ENCODE measurements at places on chromosomes 5 and 9.

GRCh38 chr9:133932633-133933032 is 59.5 kb downstream of the VAV2 start:
- no peaks in the 10 kb centered on the region for H3K36me3 ChIP-seq
- no peak overlapping the region for H3K27ac ChIP-seq
- DNase-seq, result no peak
- no peaks in the 10 kb centered on the region for H3K27me3 ChIP-seq

DNA sequence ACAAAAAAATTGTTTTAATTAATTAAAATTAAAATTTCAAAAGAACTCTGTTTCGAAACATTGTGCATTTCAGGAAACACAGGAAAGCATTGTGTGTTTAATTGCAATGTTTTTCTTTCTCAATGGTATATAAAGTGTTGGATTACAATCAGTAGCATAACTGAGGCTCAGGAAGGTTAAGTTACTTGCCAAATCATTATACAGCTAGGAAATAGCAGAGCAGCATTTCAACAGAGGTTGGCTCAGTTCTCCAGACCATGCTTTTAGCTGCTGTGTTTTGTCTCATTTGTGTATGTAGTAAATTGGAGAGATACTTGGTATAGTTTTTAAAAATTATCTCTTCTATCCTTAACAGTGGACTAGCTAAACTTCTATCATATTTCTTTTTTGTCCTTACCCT is 30.0 kb upstream of the CAMLG start:
- no peak overlapping the region for H3K4me3 ChIP-seq
- peaks cover 71% of the 10 kb centered on the region for H3K36me3 ChIP-seq
- no peak for DNase-seq
- H3K27ac ChIP-seq, result no peak overlapping the region
- H3K27me3 ChIP-seq, result no peaks in the 10 kb centered on the region

DNA sequence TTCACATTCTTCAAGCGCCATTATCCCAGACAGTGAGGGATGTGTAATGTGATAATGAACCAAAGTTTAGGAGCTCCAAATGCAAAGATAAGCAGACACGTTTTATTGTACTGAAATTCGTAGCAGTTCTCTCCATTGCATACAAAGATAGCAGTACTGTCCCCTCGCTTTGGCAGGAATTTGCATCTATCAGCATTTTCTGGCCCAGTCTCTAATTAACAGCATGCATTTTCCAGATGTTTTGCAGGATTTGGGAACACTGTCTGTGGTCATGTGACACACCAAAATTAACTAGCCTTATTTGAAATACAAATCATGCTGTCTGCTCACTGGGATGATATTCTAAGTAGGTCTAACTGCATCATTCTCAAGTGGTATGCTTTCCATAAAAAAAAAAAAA is 235.9 kb upstream of the TRPM3 start:
- DNase-seq, result no peak
- H3K27ac ChIP-seq, result no peak overlapping the region
- no peaks in the 10 kb centered on the region for H3K36me3 ChIP-seq
- no peak overlapping the region for H3K4me3 ChIP-seq
- H3K4me1 ChIP-seq, result no peaks in the 10 kb centered on the region
- H3K27me3 ChIP-seq, result no peaks in the 10 kb centered on the region

GRCh38 chr5:180287404-180287803 is 4.5 kb downstream of the MAPK9 start:
- H3K4me1 ChIP-seq, result no peaks in the 10 kb centered on the region
- no peaks in the 10 kb centered on the region for H3K27me3 ChIP-seq
- no peak overlapping the region for H3K27ac ChIP-seq
- no peak for DNase-seq
- H3K4me3 ChIP-seq, result no peak overlapping the region

DNA sequence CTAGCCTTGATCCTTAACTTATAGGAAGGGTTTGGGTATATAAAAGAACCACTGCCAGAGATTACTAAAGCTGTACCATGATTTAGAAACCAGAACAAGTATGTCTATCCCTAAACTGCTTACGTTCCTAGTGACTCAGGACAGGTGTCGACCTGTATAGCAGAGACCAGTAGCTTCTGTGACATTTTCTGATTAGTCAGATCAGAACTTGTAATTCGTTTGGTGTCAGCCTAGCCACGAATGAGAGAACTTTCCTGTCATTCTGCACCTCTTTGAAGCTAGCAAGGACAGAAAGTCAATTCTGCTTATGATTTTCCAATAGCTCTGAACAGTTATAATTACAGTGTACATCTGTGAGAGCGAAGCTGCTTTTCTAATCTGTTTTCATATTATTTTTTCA is 39.5 kb downstream of the PRKACG start:
- H3K27ac ChIP-seq, result no peak overlapping the region
- no peaks in the 10 kb centered on the region for H3K4me1 ChIP-seq
- H3K4me3 ChIP-seq, result no peak overlapping the region
- no peaks in the 10 kb centered on the region for H3K27me3 ChIP-seq
- peaks cover 17% of the 10 kb centered on the region for H3K36me3 ChIP-seq

- no peaks in the 10 kb centered on the region for H3K36me3 ChIP-seq
- DNase-seq, result no peak
- H3K4me3 ChIP-seq, result no peak overlapping the region
- no peaks in the 10 kb centered on the region for H3K4me1 ChIP-seq
- H3K27ac ChIP-seq, result no peak overlapping the region
Observed at GRCh38 chr9:38652044-38652443, 31.6 kb upstream of the ANKRD18A start.

DNA sequence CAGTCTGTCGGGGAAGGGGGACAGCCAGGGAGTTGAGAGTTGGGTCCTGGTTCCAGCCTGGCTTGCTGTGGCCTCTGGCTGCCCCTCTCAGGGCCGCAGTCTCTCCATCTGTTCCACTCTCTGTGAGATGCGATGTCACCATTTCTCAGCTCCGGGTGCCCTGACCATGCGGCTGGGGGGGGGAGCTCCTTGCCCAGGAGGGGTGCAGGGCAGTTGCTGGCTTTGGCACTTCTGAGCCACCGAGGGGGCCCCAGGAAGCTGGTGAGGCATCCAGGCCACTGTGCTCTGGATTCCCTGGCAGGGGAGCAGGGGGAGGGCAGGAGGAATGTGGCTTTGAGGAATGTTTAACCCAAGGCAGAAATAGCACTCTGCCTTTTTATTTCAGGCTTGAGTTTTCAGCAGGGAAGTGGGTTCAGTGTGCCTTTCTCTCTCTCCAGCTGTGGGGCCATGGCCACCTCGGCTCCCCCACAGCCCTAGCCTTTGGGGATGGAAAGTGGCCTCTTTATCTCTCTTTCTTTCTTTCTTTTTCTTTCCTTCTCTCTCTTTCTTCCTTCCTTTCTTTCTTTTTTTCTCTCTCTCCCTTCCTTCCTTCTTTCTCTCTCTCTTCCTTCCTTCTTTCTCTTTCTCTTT is 11.0 kb downstream of the NCS1 start:
- H3K4me1 ChIP-seq, result no peaks in the 10 kb centered on the region
- peaks cover 7% of the 10 kb centered on the region for H3K36me3 ChIP-seq
- H3K27ac ChIP-seq, result peak overlapping the region; percentile 1
- peak; percentile 76 for DNase-seq
- no peak overlapping the region for H3K4me3 ChIP-seq

- H3K27ac ChIP-seq, result no peak overlapping the region
- peak; percentile 47 for DNase-seq
- no peak overlapping the region for H3K4me3 ChIP-seq
- no peaks in the 10 kb centered on the region for H3K36me3 ChIP-seq
- no peaks in the 10 kb centered on the region for H3K27me3 ChIP-seq
- no peaks in the 10 kb centered on the region for H3K4me1 ChIP-seq
Observed at GRCh38 chr5:20276959-20277263, 288.9 kb upstream of the CDH18 start.

GRCh38 chr5:173662581-173663351 is 46.3 kb upstream of the BOD1 start:
- H3K4me3 ChIP-seq, result no peak overlapping the region
- no peak overlapping the region for H3K27ac ChIP-seq
- no peaks in the 10 kb centered on the region for H3K36me3 ChIP-seq
- no peaks in the 10 kb centered on the region for H3K27me3 ChIP-seq

DNA sequence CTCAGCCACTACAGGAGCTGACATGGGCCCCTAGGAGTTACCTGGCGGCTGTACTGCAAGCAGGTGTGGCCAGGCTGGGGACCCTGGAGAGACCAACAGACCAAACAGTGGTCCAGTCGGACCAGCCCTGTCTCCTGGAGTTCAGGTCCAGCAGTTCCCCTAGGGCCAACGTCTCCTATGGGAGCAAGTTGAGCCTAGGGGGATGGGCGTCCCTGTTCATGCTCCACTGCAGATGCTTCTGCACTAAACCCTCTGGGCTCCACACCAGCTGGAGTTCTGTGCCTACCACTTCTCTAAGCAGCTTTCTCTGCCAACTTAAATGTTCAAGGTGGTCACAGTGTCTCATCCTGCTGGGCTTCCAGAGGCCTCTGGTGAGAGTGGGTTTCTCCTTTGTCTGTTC is 20.6 kb upstream of the OMD start:
- H3K27ac ChIP-seq, result no peak overlapping the region
- H3K4me3 ChIP-seq, result no peak overlapping the region
- H3K4me1 ChIP-seq, result no peaks in the 10 kb centered on the region
- DNase-seq, result no peak
- H3K27me3 ChIP-seq, result no peaks in the 10 kb centered on the region

DNA sequence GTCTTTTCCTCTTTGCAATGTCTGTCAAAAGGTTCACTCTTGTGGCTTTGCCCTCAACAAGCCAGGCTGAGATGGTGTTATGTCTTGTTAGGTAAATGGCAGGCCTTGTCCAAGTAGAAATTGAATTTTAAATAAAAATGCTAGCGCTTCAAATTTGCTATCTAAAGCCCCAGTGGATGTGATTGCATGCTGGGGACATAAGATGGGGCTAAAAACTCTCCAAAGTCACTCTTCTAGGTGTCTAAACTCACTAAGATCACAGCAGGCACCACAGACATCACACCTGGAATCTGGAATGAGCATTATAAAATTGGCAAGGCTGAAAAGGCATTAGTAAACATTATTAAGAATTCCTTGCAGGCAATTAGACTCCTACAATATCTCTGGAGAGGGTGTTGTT is 262.7 kb upstream of the CLINT1 start:
- H3K27me3 ChIP-seq, result no peaks in the 10 kb centered on the region
- DNase-seq, result no peak
- H3K27ac ChIP-seq, result no peak overlapping the region

DNA sequence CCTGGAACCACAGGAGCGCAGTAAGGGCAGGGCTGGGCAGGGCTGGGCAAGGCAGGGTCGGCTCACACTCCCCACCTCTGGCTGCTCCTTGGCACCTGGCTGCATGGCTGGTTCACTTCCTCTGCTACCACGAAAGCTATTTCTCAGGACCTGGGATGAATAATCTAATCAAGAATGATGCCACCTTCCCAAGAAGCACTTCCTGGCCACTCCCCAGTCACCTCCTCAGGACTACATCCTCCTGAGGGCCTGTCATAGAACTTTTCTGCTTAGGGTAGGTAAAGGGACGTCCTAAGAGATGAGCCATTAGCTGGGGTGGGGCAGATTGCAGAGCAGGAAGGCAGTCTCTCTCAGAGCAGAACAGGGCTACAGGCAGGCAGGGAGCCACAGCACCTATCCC is 288.2 kb upstream of the MAP3K1 start:
- H3K4me3 ChIP-seq, result no peak overlapping the region
- no peak for DNase-seq
- no peaks in the 10 kb centered on the region for H3K36me3 ChIP-seq
- no peaks in the 10 kb centered on the region for H3K27me3 ChIP-seq

DNA sequence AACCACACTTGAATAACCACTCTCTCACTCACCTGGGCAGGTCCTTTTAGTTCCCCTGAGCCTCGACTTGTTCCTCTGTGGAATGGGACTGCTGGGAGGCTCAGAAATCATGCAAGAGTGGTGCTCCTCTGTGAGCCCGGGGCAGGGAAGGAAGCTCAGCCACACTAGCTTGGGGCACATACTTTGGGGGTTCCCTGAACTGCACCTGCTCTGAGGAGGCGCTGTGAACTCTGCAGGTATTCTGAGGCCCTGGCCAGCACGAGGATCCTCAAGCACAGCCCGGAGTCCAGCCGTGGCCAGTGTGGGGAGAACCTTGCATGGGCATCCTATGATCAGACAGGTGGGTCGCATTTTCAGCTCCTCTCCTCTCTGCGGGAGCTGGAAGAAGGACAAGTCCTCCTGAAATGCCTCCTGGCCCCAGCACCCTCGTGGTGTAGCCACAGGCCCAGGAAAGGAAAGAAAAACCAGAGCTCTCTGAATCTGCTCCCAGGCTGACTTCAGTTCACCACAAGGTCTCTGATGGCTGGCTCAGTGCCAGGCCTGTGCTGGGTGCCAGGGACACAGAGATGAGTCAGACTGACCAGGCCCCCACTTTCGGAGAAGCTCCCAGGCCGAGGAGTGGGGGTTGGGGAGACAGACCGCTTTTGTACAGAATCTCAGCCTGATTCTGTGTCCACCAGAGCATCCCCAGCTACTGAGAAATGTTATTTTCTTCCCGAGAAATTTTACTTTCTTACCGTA is 11.9 kb downstream of the GLIPR2 start:
- H3K4me1 ChIP-seq, result no peaks in the 10 kb centered on the region
- no peak overlapping the region for H3K4me3 ChIP-seq
- peaks cover 85% of the 10 kb centered on the region for H3K36me3 ChIP-seq
- no peaks in the 10 kb centered on the region for H3K27me3 ChIP-seq
- no peak for DNase-seq

DNA sequence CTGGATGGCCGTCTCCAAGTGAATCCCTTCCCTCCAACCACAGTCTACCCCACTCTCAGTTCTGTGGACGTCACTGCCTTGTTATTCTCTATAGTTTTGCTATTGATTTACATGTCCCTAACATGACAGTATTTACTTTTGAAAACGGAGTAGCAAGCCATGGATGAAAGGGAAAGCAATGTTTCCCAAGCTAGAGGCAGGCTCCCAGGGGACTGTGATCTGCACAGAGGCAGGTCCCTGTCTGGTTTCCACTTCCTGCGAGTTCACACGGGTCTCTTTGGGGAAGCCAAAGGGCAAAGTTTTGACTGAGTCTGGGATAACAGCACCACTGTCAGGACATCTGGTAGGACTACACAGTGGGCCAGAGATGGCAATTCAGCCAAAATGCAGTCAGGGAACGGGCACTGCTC is 12.7 kb downstream of the C9orf153 start:
- no peaks in the 10 kb centered on the region for H3K27me3 ChIP-seq
- no peak overlapping the region for H3K4me3 ChIP-seq
- no peaks in the 10 kb centered on the region for H3K36me3 ChIP-seq
- no peak for DNase-seq

GRCh38 chr5:133753856-133754255 is 141.5 kb upstream of the FSTL4 start:
- H3K4me3 ChIP-seq, result no peak overlapping the region
- H3K36me3 ChIP-seq, result no peaks in the 10 kb centered on the region
- peaks cover 4% of the 10 kb centered on the region for H3K4me1 ChIP-seq
- H3K27me3 ChIP-seq, result peaks cover 7% of the 10 kb centered on the region

DNA sequence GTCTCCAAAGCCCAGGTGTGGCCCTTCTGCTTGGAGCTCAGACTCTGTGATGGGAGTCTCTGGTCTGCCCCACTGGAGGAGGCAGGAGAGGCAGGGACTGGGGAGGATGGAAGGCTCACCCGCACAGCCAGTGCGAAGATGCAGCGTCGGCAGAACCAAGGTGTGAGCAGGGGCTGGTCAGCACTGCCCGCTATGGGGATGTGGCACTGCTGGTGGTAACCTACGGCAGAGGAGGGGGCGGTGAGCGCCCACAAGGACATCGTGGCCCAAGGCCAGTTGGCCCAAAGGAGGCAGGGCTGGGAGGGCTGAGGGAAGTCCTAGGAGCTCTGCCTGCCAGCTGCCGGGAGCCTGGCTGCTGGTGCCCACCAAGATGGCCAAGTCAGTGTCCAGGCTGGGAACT is 7.3 kb downstream of the PHF19 start:
- no peak for DNase-seq
- H3K27me3 ChIP-seq, result no peaks in the 10 kb centered on the region
- H3K4me3 ChIP-seq, result no peak overlapping the region
- no peak overlapping the region for H3K27ac ChIP-seq
- peaks cover 11% of the 10 kb centered on the region for H3K36me3 ChIP-seq

All from endodermal cell (in vitro differentiated cells).